ENCODE measurements at places on chromosomes 4 and X.

- DNase-seq: no peak
These were observed 78.8 kb upstream of the LEF1 start for GRCh38 chr4:108247387-108248049.

DNA sequence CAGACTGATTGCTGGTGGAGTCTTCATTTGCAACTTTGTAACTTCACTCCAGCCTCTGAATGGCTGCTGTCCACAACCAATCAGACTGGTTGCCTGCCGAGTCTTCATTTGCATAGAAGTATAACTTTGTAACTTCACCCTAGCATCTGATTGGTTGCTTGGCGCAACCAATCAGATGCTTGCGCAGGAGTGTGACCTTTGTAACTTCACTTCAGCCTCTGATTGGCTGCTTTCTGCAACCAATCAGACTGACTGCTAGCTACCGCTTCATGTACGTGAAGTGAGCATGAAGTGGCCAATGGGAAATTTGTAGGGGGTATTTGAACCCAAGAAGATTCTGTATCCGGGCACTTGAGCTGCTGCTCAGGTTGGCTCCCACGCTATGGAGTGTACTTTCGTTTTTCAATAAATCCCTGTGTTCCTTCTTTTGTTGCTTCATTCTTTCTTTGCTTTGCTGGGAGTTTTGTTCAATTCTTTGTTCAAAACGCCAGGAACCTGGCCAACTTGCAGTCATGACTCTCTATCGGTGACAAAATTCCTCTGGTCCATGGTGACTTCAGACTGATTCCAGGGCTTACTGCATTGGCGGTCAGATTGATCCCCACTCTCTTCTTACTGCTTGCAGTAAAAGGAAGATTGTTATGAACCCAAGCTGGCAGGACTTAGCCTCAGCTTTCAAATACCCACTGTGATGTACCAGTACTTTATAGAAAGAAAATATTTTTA lies 46.4 kb upstream of the FGG start:
- no peak for DNase-seq

DNA sequence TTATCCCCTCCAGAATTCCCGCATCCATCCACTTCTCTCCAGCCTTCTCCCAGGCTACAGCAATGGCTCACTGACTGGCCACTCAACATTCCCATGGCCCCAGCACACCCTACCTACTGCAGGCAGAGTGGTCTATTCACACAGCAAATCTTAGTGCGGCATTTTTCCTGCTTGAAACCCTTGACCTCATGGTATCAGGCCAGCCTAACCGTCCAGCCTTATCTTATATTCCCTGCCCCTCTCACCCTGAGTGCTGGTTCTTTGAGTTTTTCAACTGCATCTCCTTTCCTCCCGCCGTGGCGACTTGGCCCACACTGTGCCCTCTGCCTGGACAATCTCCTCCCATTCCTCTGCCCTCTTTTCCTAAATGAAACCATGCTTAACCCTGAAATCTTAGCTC lies 10.0 kb upstream of the S100G start:
- DNase-seq: no peak

- no peak for DNase-seq
These were observed 70.3 kb downstream of the SHOX start for GRCh38 chrX:700936-701335.

- no peak for DNase-seq
These were observed 46.1 kb downstream of the TMEM131L start for GRCh38 chr4:153512162-153512852.

DNA sequence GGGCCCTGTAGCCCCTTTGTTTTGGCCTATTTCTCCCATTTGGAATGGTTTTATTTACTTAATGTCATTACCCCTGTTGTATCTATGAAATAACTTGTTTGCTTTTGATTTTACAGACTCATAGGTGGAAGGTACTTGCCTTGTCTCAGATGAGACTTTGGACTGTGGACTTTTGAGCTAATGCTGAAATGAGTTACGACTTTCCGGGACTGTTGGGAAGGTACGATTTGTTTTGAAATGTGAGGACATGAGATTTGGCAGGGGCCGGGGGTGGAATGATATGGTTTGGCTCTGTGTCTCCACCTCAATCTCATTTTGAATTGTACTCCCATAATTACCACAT lies 39.4 kb downstream of the NLRP2B start:
- DNase-seq: no peak

- DNase-seq: no peak
These were observed 94.1 kb downstream of the RTL5 start for GRCh38 chrX:72037601-72038000.

GRCh38 chr4:39591290-39591689 lies 47.4 kb downstream of the SMIM14 start:
- no peak for DNase-seq

GRCh38 chr4:142519342-142519741 lies 326.8 kb downstream of the INPP4B start:
- no peak for DNase-seq

GRCh38 chr4:75660491-75660890 lies 12.7 kb downstream of the G3BP2 start:
- no peak for DNase-seq

GRCh38 chr4:121651597-121651996 lies 45.2 kb downstream of the ANXA5 start:
- no peak for DNase-seq

DNA sequence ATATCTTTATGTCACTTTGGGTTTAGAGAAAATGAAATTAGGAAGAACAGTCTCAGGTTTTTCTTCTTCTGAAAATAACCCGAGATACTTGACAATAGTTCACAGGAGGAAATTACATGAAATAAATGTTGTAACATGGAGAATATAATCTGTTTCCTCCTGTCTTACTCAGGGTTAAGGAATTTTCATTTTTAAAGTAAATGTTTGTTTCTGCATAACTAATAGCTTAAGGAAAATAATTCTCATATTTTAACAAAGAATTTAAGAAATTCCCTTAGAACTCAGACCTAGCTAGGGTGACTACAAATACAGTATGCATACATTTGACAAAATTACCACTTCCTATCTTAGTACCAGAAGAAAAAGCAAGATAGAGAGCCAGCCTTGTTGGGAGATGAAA lies 17.2 kb upstream of the SPRY1 start:
- DNase-seq: no peak

GRCh38 chr4:105605493-105605892 lies 53.1 kb downstream of the ARHGEF38 start:
- no peak for DNase-seq

- DNase-seq: peak; percentile 56
These were observed 4.5 kb downstream of the G6PD start for GRCh38 chrX:154541896-154542722.

DNA sequence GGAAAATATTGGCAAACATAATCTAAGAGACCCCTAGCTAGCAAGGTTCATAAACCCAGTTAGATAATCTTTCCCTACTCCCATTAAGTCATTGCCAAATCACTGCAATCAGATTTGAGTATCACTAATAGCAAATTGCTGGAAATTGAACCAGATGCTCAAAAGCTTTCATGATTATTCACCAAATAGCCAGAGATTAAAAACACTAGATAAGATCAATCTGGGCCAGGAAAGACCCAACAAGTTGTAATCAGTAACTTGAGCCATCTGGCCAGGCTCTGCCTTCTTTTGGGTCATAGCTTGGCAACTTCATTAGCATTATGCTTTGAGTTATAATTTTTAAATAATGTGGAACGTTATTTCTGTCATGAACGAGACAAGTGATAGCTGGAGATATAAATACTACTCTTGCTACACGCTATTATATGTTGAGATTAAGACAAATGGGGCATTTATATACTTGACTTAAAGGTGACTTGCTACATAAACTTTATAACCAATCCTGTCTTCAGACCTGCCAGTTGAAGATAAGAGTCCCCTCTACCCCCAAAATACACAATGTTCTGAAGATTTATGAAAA lies 196.6 kb upstream of the EDNRA start:
- DNase-seq: no peak

- DNase-seq: no peak
These were observed 24.0 kb downstream of the C4orf51 start for GRCh38 chr4:145703850-145704497.

DNA sequence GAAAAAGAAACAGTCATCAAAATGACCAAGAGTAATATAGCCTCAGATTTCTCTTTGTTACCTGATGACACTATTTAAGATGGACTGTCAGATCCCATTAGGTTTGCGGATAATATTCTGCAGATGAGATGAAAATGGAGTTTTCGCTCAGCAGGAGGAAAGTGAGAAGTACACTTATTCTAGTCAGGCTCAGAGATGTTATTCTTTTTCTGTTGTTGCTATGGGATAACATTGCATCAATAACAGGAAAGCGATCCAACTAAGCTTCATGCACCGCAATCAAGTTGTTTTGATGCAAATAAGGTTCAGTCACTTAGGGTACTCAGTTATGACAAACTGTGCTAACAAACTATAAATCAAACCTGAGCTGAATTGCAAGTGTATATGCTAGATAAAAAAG lies 415.0 kb downstream of the CCSER1 start:
- DNase-seq: no peak

- DNase-seq: no peak
These were observed 701.8 kb downstream of the PCDH7 start for GRCh38 chr4:31422006-31422405.

GRCh38 chrX:10617999-10618351 lies 2.4 kb downstream of the MID1 start:
- no peak for DNase-seq

GRCh38 chr4:172740434-172740833 lies 428.2 kb upstream of the GALNT7 start:
- DNase-seq: no peak

DNA sequence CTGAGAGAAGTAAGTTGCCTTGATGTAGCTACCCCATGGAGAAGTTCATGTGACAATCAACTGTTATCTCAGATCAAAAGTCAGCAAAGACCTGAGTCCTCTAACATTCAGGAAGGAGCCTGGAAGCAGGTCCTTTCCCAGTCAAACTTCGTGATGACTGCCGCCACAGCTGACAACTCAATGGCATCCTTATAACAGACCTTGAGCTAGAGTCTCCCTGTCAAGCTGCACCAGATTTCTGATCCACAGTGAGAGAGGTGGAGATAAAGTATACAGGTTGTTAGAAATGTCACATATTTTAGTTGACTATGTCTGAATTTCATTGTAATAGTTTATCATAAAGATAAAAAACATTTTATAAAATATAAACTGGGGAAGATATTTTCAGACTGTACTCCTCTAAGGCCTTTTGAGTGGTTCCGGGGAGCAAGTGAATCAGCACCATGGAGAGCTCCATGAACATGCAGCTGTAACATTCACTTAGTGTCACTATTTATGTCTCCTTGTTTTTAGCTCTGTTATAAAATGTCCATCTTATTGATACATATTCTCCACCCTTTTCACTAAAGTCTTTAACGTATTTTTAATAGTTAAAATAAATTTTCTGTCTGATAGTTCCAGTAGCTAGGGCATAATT lies 1653.5 kb upstream of the AGA start:
- DNase-seq: no peak

- DNase-seq: no peak
These were observed 196.9 kb downstream of the NWD2 start for GRCh38 chr4:37441231-37442061.

- no peak for DNase-seq
These were observed 13.6 kb upstream of the CYLC1 start for GRCh38 chrX:83847339-83847738.

- DNase-seq: no peak
These were observed 67.7 kb upstream of the EFNB1 start for GRCh38 chrX:68761086-68761485.

- DNase-seq: no peak
These were observed 6.3 kb downstream of the MAGEB1 start for GRCh38 chrX:30253257-30253656.

DNA sequence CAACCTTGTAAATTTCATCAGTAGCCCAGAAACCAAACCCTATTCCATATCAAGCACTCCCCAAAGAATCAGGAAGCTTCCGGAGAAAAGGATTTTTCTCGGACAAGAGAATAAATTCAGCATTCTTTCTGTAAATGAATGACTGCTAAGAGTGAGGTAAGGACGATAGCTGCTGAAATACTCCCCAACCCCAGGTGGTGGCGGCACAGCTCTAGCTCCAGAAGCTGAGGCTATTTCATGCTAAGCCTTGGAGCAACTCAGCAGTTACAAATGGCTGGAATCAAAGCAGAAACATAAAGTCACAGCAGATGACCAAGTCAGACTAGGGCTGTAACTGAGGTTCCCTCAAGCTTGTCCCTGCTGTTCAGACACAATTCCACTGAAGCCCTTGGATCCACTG lies 13.9 kb upstream of the PCDH19 start:
- no peak for DNase-seq

- DNase-seq: no peak
These were observed 20.5 kb upstream of the WDR44 start for GRCh38 chrX:118325453-118325852.

DNA sequence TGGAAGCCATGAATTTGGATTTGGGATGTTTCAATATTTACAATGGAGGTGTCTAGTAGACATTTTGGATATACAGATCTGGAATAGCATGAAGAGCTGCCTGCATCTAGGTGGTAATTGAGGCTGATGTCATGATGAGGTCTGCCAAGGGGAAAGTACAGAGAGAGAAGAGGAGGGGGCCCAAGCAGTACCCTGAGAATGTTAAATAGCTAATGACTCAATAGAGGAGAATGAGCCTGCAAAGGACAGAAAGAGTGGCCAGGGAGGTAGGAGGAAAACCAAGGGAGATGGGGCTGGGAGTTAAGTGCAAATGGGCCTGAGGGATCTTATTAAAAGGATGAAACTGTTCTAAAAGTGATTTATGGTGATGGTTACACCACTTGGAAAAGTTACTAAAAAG lies 182.2 kb upstream of the KIT start:
- DNase-seq: no peak

- no peak for DNase-seq
These were observed 115.5 kb downstream of the NFKB1 start for GRCh38 chr4:102616636-102617035.

GRCh38 chr4:8281519-8282133 lies 12.1 kb downstream of the HTRA3 start:
- no peak for DNase-seq

GRCh38 chrX:125293850-125294780 lies 25.6 kb upstream of the TEX13C start:
- DNase-seq: no peak

- DNase-seq: no peak
These were observed 892.3 kb upstream of the NDST4 start for GRCh38 chr4:116005806-116006088.

GRCh38 chr4:12165616-12166015 lies 736.9 kb upstream of the HS3ST1 start:
- no peak for DNase-seq

- no peak for DNase-seq
These were observed 3.3 kb upstream of the MAGEA8 start for GRCh38 chrX:149877636-149878035.

GRCh38 chrX:78514852-78515251 lies 144.3 kb downstream of the RTL3 start:
- no peak for DNase-seq

GRCh38 chr4:1416051-1416947 lies 10.1 kb upstream of the NKX1-1 start:
- no peak for DNase-seq
